AG08395 (cell line): ENCODE measurements at places on chromosomes 12 and 14.

- no peak for DNase-seq
Measured at GRCh38 chr12:114412825-114413749, 7.1 kb upstream of the TBX5 start.

- DNase-seq, result no peak
Measured at GRCh38 chr12:3420693-3421092, 70.3 kb upstream of the PRMT8 start.

GRCh38 chr12:111056618-111057521 lies 136.5 kb upstream of the MYL2 start:
- no peak for DNase-seq

- DNase-seq, result no peak
Measured at GRCh38 chr12:84950971-84951546, 38.5 kb upstream of the SLC6A15 start.

DNA sequence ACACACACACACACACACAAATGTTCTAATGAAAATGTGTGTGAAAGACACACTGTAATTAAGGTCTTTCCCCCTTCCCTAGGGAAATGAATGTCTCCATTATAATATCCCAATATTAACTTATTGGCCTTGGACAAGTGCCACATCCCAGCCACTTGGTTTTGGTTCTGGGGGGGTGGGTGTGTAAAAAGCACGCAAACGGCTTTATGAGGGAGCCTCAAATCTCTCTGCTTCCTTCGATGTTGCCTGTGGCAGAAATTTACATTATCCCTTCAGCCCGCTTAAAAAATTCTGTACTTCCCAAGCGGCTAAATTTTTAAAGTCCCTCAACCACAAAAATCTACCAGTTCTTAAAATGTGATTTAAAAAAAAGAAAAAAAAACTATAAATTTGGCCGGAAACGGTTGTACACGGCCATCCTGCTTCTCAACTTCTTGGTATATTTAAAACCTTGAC lies 432 bp downstream of the C14orf93 start:
- no peak for DNase-seq
